ENCODE measurements at places on chromosomes 3 and 15.

DNA sequence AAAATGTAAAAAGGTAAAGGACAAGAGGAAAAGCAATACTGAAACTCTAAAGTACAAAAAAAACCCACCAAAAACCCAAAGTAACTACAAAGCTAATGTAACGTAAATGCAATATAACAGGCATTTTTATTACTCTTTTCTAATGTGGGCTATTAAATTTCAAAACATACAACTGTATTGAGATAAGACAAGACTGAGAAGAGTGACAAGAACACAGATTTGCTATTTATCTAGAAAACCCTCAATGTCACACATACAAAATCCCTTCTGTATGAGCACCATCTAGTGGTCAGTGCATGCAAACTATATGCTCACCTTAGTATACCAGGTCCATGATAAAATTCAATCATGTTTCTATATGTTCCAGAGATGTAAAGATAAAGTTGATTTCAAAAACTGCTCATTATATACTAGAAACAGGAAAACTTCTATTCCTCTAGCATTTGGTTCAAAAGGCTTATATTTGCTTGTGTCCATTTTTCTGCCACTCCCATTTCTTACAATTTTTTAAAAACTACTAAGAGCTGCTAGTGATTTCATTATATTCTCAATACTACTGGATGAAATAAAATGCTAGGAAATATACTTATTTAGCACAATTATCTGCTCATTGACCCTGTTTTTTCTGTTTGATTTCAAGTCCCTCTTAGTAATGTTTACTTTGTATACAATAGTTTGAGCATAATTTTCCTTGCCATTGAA, 111.4 kb downstream of the DLG1 start:
- DNase-seq: no peak

GRCh38 chr3:138950006-138950644, 3.1 kb downstream of the FOXL2NB start:
- DNase-seq: no peak

DNA sequence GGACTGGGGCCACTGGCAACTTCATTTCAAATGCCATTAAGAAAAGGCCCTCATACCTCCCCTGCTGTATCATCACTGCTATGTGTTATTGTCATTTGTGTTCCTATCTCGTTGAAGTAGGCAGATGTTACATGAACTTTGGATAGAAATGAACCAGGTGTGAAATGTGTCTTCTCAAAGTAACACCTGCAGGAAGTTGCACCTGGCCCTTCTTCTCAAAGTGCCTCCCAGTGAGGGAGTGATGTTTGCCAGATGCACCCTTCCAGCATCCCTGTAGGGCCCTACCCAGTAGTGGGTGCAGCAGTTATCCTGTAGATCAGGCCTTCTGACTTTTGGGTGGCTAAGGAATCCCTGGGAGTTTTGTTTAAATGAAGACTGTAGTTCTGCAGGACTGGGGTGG, 197.7 kb upstream of the CTNNB1 start:
- DNase-seq: no peak

- no peak for DNase-seq
Observed at GRCh38 chr15:29568840-29569532, 253.3 kb downstream of the TJP1 start.

GRCh38 chr3:162200836-162201235, 704.2 kb downstream of the OTOL1 start:
- no peak for DNase-seq

GRCh38 chr3:115004201-115005140, 142.6 kb downstream of the ZBTB20 start:
- DNase-seq: no peak

GRCh38 chr3:158768881-158769543, 32.8 kb upstream of the MFSD1 start:
- no peak for DNase-seq

GRCh38 chr3:116059421-116060096, 385.7 kb downstream of the LSAMP start:
- no peak for DNase-seq

GRCh38 chr15:38242055-38242454, 10.6 kb upstream of the SPRED1 start:
- no peak for DNase-seq

DNA sequence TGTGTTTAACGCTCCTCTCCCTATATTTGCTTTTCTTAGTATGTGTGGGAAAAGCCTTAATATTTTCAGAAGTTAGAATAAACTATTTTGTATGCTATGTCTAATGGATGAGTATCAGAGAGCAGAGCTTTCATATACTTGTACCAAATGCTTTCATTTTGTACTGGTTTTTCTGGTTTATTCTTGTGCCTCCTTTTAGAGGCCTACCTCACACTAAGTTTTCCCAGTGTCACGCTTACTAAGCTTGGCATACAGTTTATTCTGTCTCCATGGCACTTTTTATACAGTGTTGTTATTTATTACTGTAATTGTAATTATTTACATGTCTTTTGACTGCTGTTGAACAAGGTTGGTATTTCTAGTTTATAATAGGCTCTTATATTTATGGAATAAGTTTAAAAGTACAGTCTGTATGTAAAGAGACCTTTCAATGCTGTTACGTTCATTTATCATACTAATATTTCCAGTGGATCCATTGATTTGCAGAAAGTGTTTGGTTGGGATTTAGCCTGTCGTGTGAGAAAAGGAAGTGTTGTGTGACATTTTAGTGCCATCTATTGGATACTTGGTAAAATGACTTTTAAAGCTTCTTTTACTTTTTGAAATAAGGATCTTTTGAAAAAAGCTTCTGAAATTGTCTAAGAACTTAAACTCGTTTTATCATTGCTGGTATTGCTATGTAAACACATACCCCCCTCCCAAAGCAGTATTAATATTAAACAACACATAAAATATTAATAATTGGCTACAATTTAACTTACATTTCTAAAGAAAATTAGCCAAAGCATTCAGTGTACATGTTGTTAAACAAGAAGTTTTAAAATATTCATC, 5.2 kb upstream of the EBLN2 start:
- no peak for DNase-seq

DNA sequence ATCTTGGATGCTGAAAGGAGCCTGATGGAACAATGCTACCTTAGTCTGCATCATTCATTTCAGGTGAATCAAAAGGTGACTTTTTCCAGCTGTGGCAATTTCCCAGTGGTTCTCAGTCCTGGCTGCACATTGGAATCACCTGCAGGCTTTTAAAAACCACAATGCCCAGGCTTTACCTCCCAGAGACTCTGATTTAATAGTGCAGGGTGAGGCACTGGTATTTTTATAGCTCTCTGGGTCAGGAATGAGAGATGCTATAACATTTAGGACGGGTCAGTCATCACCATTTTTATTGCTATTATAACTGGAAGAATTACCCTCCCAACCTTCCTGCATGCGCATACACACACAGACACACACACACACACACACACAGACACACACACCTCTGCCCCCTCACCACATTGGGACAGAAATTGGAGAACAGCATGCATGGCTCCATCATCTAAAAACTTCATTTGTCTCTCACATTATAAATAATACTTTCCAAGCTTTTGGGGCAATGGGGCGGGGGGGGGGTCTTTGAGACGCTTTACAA, 41.1 kb downstream of the LARP6 start:
- no peak for DNase-seq

DNA sequence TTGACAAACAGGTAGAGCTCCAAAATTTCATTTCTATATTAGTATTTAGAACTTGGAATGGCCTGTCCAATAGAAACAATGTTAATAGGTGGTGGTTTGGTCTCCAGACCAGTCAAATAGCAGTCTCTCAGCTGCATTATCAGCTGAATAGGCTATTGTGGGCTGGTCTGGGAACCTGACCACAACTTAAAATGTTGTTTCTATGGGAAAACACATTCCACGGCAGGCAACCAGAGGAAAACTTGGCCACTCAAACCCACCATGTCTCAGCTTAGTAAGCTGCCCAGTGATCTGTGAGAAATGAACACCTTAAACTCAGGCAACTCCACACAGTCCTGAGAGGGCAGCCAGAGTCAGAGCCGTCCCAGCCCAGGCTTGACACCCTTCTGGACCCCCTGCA, 20.4 kb downstream of the FBN1 start:
- no peak for DNase-seq
